ENCODE measurements at places on chromosomes 4 and X. TPM values are rescaled to one million over a fixed set of nuclear protein-coding genes. Genes with fewer than 3 reads are reported as not detected.

NKX6-1 gene
- not detected for total RNA-seq

- no peak for DNase-seq
Observed at GRCh38 chr4:148618856-148619255, 176.6 kb upstream of the NR3C2 start.

DNA sequence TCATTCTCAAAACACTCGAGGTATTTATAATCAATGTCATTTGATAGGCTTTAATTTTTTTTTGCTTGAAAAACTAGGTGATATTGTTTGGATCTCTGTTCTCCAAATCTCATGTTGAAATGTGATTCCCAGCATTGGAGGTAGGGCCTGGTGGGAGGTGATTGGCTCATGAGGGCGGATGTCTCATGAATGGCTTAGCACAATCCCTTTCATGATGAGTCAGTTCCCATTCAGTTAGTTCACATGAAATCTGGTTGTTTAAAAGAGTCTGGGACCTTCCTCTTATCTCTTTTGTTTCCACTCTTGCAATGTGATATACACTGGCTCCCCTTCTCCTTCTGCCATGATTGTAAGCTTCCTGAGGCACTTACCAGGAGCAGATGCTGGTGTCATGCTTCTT, 638.7 kb downstream of the DMD start:
- DNase-seq = no peak

- peak; percentile 35 for DNase-seq
Observed at GRCh38 chrX:21870494-21870893, 14.7 kb downstream of the YY2 start.

- DNase-seq = no peak
Observed at GRCh38 chr4:54268151-54268550, 39.1 kb downstream of the PDGFRA start.
